ENCODE measurements at places on chromosomes 3 and 15.

GRCh38 chr15:65991721-65992483 lies 122.6 kb downstream of the RAB11A start:
- DNase-seq: no peak

DNA sequence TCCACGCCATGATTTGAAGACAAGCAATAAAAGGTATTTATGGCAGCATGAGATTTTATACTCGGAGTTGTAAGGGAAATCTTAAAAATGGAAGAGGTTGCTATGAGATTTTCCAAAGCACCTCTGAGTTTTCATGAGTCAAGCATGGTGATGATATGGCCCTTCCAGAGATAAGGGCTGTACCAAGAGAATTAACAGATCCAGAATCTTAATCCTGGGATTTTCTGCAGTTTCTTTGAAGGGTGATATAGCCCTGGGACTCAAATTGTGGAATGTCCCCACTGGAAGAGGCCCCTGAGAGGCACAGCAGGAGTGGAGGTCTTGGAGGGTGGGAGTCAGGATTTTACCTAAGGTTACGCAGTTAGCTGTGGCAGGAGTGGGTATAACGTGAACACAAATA lies 243.3 kb downstream of the ZNF621 start:
- no peak for DNase-seq

GRCh38 chr15:40986820-40987219 lies 33.5 kb downstream of the CHAC1 start:
- no peak for DNase-seq

DNA sequence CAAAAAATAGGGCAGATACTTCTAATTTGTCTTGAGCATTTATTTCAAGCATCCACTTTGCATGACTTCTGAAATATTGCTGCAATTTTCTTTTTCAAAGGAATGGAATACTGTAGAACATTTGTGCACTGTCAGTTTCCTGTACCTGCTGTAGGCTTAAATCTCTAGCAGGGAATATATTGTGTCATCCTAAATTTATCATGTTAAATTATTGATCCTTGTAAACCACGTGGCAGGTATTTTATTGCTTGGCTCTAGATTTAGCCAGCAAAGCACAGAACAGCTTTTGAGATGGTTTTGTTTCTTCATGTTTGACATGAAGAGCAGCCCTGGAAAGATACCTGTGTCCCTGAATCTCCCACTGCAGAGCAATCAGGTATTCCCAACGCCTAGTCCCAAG lies 470.1 kb downstream of the GABRG3 start:
- DNase-seq: no peak

GRCh38 chr3:30399394-30400181 lies 206.8 kb upstream of the TGFBR2 start:
- no peak for DNase-seq

- no peak for DNase-seq
Measured at GRCh38 chr15:88621789-88622604, 857 bp downstream of the AEN start.

- peak; percentile 8 for DNase-seq
Measured at GRCh38 chr3:35639254-35640186, at the start of gene ARPP21. Gene ARPP21 (plus strand): TSS chr3:35639525. CDS start chr3:35681752, 42,227 bp downstream.

GRCh38 chr15:62618432-62618831 lies 424.1 kb upstream of the TPM1 start:
- DNase-seq: no peak

DNA sequence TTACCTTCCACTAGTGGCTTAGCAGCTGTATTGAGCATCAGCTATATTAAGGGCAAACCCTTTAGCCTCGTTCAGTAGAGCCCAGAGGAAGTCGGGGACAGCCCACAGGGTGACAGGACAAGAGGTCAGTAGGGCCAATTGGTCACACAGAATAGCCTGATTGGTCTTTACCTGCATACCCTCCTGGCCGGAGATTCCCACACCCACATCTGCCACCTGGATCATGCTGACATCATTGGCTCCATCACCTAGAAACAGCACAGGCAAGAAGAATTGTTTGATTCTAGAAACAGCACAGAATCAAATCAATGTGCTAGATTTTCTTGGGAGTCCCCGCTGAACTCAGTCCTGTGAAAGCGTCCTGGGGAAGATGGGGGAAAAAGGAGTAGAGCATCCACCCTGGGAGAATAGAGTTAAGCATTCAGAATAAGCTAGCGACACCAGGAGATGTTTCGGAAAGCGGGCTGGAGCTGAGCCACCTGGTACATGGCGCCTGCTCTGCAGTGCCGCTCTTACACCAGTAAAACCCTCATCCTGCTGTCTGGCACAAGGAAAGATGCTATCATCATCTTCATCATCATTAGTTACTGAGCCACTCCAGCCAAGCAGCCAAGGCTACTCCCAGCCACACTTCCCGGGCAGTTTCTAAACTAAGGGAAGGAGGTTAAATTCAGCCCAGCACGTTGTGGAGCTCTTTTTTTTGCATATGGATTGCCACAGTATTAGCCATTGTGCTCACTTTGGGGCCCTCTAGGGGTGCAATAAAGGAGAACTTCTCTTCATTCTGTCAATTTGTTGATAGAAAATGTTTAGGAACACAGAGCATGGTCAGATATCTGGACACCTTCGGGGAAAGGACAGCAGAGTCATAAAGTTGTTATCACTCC lies 171.3 kb downstream of the ATP10A start:
- no peak for DNase-seq

DNA sequence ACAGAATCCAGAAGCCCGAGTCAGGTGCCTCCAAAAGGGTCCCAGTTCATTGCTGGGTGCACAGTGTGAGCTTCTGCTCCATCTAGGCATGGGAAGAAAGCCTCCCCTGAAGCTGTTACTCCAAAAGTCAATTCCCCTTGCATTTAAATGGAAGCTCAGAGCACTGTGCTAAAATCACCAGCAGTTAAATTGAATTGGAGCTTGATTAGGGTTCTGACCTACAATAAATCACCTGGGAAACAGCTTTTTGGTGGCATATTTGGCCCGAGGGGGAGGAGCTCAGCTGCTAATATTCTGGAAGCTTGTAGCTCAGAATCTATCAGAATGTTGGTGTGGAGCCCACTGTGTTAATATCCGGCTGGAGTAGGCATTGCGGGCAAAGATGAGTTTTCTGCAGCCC lies 87.1 kb upstream of the RGMA start:
- DNase-seq: no peak

DNA sequence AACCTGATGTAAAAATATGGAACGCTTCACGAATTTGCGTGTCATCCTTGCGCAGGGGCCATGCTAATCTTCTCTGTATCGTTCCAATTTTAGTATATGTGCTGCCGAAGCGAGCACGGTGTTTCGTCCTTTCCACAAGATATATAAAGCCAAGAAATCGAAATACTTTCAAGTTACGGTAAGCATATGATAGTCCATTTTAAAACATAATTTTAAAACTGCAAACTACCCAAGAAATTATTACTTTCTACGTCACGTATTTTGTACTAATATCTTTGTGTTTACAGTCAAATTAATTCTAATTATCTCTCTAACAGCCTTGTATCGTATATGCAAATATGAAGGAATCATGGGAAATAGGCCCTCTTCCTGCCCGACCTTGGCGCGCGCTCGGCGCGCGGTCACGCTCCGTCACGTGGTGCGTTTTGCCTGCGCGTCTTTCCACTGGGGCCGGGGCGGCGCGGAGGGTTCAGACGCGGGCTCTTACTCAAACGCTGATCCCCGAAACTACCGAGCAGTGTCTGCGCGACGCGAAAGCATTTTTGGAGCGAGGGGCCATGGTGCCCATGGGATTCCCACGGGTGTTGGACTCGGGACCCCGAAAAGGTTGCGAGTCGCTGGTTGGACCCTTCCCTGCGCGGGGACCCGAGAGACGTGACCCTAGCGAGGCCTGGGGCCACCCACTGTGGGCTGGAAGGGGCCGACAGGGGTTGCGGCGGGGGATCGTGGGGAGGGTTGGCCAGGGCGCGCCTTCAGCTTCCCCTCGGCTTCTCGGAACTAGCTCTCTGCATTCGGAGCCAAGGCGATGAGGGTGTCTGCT lies at the start of gene RNU6-1:
Gene RNU6-1, minus strand, starts transcription at position 117 of the 820 bp plus-strand sequence.
- DNase-seq: peak; percentile 84

DNA sequence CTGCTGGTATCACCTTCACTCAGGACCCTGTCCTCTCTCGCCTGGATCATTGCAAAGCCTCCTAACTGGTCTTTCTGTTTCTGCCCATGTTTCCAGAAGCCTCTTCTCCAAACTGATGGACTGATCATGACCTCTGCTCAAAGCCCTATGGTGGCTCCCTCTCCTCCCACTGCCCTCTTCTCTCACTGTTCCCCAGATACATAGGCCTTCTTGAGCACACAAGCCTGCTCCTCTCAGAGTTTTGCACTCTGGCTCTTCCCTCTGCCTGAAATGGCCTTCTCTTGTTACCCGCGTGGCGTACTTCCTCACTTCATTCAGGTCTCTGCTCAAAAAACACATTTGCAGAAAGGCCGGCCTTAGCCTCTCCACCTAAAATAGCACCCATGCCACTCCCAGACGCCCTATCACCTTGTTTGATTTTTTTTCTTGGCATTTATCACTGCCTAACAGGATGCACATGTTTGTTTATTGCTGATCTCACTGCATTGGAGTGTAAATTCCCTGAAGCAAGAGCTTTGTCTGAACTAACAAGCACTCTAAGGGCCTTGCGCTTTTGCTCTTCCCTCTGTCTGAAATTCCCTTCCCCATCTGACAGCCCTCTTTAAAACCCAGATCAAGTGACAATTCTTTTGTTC lies 1.4 kb upstream of the ETFA start:
- DNase-seq: no peak

- peak; percentile 37 for DNase-seq
Measured at GRCh38 chr3:126103121-126104027, 19.4 kb upstream of the SLC41A3 start.

GRCh38 chr15:33124811-33125210 lies 69.7 kb downstream of the FMN1 start:
- no peak for DNase-seq

DNA sequence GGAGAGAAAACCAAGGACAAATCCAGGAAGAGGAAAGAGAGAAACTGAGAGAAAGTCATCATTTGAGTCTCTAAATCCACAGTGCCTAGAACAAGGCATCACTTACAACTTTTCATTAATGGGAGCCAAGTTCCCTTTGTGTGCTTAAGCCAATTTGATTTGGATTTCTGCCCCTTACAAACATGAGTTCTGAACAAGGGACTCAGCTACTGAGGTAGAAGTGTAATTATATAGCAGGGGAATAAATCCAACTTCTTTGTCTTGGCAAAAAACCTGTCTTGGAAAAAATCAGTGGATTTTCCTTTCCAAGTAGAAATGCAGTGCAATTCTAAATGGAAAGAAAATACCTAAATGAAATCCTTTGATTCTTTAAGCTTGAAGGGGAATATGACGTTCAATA lies 307.2 kb upstream of the CNTN3 start:
- DNase-seq: no peak

DNA sequence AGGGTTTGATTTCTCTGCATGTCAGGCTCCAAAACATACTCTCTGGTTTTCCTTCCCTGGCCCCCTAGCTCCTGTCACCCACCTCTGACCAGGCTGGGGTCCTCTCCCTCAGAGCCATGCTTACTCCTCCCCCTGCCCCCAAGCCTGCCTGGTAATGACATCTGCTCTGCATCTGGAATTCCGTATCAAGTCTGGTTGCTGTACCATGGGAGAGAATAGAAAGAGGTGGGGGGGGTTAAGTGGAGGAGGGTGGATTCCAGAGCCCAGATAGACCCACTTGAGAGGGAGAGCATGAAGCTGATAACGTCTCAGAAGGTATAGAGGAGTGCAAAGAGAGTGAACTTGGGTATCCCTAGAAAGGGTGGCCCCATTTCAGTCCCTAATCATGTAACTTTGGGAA lies 4.2 kb downstream of the IGDCC4 start:
- no peak for DNase-seq

- no peak for DNase-seq
Measured at GRCh38 chr15:48190932-48191573, 412 bp upstream of the CTXN2 start.

DNA sequence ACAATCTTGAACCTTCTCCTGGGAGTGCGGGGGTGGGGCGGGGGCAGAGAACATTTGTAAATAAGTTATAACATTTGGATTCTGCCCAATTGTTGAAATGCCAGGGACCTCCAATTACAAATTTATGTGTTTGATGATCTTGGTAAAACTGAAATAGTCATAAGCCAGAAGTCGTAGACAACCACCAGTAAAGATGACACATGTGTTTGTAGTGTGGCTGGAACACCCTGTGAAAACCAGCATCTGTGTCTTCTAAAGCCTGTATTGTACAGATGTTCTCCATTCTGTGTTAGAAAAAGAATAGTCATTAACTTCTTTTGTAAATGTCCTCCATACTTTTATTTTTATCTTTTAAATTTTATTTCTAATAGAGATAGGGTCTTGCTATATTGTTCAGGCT lies 61.8 kb downstream of the ARIH1 start:
- DNase-seq: no peak

- DNase-seq: no peak
Measured at GRCh38 chr3:24513463-24513862, 18.8 kb upstream of the THRB start.

GRCh38 chr3:172319595-172319994 lies 128.7 kb downstream of the GHSR start:
- DNase-seq: no peak

GRCh38 chr15:40115670-40116093 lies 7.0 kb upstream of the BMF start:
- peak; percentile 66 for DNase-seq

- no peak for DNase-seq
Measured at GRCh38 chr3:98798820-98799219, 35.7 kb downstream of the ST3GAL6 start.

DNA sequence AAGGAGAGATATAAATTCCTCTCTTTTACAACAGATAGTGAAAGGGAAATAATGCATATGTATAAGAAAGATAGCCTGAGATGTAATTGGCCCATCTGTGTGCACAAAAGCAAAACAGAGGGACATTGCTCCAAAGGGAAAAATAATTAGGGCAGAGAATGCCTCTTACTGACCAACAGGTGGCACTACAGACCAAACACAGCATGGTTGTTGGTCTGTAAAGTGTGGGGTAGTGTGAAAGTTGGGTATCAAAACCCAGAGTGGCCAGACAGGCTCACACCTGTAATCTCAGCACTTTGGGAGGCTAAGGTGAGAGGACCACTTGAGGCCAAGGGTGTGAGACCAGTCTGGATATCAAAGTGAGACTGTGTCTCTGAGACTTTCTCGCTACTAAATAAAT lies 4.5 kb upstream of the TLNRD1 start:
- no peak for DNase-seq

DNA sequence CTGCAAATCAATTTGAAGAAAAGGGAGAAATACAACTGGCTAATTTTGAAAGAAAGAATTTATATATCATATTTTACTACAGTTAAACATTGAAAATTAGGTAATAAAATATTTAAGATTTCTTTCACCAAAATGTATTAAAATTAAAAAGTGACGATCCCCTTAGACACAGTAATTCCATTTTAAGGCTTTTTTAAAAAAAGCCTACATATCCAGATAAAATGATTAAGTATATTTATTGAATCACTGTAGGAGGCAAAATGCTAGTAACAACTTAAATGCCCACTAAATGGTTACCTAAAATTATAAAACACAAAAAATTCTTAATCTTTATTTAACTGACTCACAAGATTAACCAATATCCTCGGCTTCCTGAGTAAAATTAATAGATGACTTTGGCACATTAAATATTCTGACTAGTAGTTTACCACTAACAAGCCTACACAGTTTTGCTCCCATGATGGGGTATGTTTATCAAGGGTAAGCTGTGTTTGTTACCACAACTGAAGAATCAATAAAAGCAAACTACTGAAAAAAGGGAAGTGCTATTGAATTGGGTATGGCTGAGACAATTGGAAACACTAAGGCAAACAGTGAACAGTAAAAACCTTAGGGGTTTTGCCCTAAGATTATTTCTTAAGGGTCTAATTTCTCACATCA lies 28.4 kb downstream of the ANKRD28 start:
- no peak for DNase-seq

All from GM12892 (cell line).